ENCODE measurements at places on chromosomes 1 and 21.

GRCh38 chr1:170487503-170487902 is 44.5 kb upstream of the GORAB start:
- DNase-seq: no peak

DNA sequence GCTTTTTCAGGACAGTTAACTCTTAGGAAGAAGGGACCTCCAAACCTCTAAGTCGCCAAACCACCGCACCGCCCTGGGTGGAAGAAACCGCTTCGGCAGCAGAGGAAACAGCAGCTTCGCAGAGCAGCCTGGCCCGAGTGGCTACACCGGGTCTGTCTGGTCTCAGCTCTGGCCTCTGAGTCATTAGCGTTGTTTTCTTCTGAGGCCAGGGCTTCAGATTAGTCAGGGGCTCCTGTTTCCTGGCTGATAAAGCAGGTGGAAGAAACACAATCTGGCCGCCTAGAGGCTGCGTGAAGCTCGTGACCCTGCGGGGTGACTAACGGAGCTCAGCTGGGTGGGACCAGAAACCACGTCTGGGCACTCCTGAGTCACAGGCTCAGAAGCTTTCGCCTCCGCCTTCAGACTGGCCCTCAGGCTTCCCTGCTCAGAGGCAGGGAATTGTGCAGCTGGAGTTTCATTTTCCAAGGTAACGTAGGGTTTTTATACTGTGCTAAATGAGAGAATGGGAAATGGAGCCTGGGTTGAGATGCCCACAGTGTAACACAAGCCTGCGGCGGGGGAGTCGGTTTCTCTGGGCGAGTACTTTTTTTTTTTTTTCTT is 44.9 kb downstream of the CHAF1B start:
- DNase-seq: peak; percentile 54

GRCh38 chr21:35086357-35086756 is 37.3 kb upstream of the RUNX1 start:
- no peak for DNase-seq

- DNase-seq: no peak
These were observed 501.9 kb upstream of the USP24 start for GRCh38 chr1:55717111-55717510.

DNA sequence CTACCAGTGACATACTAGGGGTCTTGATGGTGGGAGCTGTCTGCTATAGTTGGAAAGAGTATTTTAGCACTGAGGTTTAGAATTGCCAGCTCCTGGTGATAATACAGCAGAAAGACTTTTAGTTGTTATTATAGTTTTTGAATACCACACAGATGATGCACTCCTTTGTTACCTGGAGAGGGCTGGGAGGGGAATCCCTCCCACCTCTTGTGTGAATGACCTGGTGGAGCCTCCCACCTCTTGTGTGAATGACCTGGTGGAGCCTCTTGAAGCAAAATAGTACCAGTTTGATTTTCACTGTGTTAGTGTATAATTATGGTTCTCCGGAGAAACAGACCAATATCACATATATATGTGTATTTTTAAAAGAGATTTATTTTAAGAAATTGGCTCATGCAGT is 3.3 kb downstream of the DISP1 start:
- DNase-seq: no peak

DNA sequence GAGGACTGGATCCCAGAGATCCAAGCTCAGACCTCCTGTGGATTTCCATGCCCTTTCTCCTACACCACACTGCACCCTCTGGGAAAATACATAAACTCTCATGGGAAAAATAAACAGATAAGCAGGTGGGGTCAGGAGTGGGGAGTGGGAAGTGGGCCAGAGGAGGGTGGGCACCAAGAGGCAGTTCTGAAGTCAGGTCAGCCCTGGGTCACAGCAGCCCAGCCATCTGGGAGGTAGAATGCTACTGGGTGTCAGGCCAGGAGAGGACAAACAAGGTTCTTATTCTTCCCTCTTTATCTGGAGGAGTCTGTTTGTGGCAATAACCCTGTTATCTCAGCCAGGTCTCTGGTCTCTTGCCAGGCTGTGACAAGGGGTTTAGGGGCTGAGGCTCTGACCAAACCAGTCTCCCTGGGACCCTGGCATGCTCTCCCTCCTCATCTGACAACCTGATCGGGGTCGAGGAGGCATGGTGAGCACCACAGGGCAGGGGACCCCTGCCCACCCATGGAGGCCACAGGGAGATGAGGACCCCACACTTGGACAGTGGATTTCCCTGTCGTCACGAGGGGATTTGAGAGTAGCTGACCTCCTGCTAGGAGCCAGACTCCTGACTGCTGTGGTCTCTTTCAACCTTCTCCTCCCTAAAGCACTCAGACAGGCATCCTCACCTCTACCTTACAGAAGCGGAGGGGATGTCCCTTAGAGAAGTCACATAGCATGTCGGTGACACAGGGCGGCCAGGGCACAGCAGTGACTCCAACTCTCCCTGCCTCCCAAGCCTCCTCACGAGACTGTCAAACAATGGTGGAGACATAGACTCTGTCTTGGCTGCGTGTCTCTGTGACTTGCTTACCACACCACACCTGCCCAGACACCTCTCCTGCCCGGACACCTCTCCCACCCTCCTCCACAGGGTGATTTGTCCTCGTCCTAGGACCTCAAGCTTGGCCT is 51.3 kb upstream of the IFFO2 start:
- DNase-seq: no peak

DNA sequence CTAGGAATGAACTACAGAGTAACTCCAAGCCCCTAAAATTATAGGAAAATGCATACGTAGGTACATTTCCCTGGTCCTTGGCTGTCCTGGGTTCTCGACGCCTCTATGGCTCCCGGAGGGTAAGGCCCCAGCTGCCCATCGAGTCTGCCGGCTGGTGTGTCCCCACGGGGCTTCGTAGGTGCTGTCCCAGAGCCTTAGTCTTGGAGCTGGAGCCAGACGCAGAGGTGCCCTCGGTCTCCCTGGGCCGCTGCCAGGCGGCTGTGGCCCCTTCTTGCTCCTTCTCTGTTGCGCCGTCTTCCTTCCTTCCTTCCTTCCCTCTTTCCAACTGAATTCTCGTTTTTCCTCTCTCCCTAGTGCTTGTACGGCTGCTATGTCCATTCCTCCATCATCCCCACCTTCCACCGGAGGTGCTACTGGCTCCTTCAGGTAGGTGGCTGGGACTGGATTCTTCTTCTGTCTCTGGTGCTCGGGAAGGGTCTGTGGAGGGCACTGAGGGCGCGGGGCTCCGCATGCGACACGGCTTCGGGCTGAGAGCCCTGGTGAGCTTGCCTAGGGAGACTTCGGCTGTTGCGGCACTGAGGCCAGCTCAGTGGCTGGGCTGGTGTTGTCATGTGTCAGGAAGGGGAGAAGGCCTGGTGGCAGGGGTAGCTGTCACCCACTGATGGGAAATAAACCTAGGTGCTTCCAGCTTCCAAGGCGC is 303.5 kb upstream of the VAMP3 start:
- DNase-seq: no peak

DNA sequence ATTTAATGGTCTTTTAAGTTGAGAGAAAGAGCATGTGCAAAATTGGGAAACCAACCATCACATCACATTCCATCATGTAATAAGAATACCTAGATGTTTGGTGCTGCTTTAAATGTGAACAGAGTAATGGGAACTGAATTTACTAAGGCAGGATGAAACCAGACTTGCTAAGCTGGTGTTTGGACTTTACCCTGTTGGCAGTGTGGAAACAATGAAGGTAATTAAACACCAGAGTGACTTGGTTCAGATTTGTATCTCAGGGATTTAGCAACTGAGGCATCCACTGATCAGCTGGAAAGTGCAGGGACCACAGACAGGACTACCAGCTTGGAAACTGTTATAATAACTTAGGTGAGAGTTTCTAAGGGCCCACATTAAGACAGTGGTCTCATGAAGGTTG is 263.4 kb downstream of the OLFM3 start:
- DNase-seq: no peak

DNA sequence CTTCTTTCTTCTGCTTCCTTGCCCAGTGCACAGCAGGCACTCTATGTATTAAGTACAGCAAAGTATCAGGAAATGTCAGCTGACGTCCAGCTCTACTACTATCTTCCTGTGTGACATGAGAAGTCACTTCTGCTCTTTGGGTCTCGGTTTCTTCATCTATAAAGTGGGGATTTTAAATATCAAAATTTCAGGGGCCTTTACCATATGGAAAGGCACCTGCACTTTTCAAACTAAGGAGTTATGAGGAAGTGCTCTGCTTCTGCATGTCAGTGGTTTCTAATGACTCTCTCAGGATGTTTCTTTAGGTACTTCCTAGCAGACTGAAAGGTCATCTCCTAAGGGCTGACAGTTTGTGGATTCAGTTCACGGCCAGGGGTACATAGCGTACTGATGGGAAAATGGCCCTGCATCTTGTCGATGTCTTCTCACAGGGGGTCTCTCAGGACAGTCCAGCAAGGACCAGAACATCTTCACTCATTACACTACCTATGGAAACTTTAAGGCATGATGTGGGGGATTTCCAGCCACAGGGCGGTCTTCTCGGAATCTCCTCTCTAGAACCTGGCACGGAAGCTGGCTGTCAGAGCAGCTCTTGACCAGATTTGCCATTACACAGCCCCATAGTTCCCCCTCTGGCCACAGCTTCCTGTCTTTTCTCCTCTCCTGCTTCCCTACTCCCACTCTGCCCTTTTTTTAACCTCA is 42.0 kb upstream of the MTF1 start:
- no peak for DNase-seq

GRCh38 chr1:67336783-67337182 is 29.1 kb downstream of the IL12RB2 start:
- no peak for DNase-seq

GRCh38 chr1:210531475-210532222 is 202.9 kb downstream of the HHAT start:
- no peak for DNase-seq

GRCh38 chr1:12340544-12340930 is 110.7 kb downstream of the VPS13D start:
- no peak for DNase-seq

DNA sequence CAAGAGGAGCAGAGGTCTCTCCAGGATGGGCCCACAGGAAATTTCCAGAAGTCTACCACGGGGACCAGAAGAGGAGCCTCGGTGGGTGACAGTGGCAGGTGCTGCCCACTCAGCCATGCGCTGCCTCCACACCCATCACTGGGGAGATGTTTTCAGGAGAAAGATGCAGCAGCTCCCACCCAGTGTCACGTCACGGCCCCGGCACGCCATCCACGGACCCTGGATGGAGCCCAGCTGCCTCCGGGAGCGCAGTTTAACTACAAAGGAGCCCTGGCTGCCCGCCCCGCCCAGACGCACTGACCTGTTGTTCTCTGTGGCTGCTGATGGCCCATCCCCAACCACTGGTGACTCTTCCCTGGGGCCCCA is 6.8 kb downstream of the TSPEAR start:
- no peak for DNase-seq

GRCh38 chr1:173447224-173447623 is 29.9 kb upstream of the PRDX6 start:
- DNase-seq: no peak

DNA sequence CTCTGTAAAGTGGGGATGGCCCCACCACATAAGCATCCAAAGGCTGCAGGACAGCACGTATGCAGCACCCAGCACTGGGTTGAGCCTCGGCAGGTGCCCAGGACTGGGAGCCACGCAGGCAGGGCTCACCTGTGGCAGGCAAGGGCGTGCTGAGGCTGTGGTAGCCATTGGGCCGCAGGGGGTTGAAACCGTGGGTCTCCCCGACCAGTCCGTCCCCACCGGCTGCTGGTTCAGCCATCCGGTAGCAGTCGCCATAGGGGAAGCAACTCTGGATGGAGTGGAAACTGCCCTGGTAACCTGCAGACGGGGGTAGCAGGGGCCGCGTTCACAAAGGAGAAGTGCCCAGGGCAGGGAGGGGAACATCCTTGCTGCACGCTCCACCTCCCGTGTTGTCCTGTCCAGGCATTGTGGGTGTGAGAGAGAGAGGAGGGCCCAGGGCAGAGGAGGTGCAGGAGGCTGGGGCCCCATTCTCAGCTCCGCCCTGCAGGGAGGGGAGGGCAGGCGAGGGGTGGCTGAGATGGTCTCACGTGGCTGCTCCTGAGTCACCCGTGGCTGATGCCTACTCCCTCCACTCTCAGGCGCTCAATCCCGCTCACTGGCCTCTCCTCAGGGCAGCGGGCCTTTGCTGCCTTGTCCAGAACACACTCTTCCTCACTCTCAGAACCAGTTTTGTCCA is 49.9 kb downstream of the DMRTB1 start:
- DNase-seq: no peak

GRCh38 chr1:115476616-115477015 is 138.6 kb upstream of the NGF start:
- no peak for DNase-seq

DNA sequence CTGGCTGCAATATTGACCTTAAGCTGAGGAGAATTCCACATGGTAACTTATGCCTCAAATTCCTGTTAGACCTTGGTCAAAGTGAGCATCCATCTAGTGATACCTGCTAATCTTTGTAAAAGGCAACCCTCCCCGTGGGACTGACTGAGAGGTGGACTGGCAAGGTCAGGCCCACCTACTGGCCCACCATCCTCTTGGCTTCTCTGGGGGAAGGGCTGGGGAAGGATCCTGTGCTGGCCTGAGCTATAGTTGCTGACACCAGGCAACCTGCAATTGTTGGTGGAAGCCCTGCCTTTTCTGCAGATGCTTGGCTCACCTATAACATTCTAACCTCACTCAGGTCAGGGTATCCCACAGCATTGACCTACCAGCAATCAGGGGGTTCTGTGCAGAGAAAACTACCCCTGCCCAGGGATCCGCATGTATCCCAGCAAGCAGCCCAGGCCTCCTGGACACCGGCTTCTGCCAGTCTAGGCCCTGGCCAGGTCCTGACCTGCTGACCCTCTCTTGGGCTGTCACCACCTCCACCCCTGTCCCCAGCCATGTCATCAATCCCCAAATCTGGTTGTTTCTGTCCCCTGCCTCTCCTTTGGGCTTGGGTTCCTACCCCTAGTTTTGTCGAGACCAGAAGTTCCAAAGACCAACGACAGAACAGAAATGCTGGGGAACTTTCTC is 108.1 kb upstream of the EDN2 start:
- no peak for DNase-seq

DNA sequence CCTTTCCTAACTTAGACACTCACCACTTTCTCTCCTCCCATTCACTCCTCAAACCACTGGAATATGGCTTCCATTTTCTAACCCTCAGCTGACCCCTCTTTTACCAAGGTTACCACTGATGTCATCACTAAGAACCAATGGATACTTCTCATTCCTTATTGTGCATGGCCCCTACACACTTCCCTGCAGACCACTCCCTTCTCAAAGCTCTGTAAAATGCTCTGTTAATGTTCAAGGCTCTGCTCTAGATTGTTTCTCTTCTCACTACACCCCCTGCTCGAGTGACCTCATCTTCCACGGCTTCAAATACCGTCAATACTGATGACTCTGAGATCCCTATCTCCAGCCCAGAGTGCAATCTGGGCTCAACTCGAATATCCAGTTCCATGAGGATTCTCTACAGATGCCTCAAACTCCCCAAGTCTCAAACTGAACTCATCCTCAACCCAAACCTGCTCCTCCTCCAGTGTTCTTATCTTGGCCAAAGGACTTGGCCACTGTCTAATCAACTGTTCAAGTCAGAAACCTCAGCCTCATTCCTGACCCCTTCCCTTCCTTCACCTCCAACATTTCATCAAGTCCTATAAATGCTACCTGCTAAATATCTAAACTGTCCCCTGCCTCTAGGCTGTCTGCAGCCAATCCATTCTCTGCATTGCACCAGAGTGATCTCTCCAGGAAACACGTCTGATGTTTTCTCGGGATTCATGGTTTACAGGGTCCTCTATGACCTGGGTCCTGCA is 41.3 kb upstream of the BMP8B start:
- DNase-seq: no peak

All from activated CD4-positive, alpha-beta T cell treated with anti-CD3 and anti-CD28 coated beads, Interleukin-2, amount 50 U/mL, for 4 hours (primary cell).